Left renal cortex interstitium (tissue), 4 donors: ENCODE measurements at places on chromosomes 5 and 9. TPM values are rescaled to one million over a fixed set of nuclear protein-coding genes. Genes with fewer than 3 reads are reported as not detected.

GRCh38 chr5:55667938-55668337 is 44.2 kb downstream of the SLC38A9 start:
- no peak for DNase-seq

Gene SSBP2
- 88.1 TPM for polyA plus RNA-seq

DNA sequence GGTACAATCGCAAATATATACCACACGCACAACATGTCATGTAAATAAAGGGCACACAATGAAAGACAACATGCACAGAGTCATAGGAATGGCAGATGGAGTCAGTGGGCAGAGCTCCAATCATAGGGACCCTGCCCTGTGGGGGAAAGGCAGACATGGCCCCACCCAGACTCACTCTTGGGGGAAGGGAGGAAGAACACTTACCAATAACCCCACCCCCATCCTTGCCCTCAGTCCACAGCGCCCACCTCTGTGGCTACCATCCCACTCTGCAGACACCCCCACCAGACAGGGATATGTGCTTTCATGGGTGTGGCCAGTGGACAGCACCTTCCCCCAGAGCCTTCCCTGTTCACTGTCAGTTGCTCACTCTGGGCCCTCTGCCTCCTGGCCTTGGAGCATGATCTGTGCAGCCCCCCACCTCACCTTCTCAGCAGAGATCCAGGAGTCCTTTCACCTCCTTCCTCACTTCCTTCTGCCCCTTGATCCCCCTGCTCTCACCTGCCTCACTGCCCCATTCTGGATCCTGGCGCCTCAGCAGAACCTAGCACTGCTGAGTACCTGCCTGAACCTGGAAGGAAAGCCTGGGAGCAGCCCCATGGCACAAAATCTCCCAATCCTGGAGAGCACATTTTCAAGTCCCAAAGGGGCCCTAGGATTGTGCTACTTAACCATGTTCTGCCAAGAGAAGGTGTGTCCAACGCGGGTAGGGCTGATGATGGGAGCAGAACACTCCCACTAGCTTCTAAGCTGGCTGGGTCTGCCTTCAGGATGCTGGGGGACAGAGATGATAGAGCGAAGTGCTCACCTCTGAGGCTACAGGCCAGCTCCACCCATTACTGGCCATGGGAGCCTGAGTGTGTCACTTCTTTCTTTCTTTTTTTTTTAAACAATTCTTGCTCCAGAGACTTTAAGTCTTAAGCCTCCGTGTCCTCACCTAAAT is 1.5 kb upstream of the PHF19 start:
- DNase-seq, result no peak

Gene RANBP3L
- 9.1 TPM for polyA plus RNA-seq

- no peak for DNase-seq
These were observed 132.4 kb downstream of the GCNT1 start for GRCh38 chr9:76591256-76591950.

GRCh38 chr5:111976705-111977435 is 219.9 kb upstream of the NREP start:
- no peak for DNase-seq

DNA sequence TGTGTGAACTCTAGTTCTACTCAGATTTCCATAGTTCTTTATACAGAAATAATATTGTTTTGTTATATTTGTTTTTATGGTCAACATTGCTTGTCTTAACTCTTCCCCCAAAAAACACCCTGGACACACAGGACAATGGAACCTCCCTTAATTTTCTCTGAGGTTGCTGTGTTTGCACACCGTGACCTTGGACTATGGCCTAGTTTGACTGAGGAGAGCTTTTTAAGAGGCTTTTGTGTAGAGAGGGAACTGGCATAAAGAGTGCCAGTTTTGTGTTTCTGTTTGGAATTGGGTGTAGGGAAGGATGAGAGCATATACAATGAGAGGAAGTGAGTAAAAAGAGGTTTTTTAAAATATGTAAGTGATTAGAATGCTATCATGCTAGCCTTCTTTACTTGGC is 101.1 kb upstream of the MEF2C start:
- DNase-seq, result no peak

DNA sequence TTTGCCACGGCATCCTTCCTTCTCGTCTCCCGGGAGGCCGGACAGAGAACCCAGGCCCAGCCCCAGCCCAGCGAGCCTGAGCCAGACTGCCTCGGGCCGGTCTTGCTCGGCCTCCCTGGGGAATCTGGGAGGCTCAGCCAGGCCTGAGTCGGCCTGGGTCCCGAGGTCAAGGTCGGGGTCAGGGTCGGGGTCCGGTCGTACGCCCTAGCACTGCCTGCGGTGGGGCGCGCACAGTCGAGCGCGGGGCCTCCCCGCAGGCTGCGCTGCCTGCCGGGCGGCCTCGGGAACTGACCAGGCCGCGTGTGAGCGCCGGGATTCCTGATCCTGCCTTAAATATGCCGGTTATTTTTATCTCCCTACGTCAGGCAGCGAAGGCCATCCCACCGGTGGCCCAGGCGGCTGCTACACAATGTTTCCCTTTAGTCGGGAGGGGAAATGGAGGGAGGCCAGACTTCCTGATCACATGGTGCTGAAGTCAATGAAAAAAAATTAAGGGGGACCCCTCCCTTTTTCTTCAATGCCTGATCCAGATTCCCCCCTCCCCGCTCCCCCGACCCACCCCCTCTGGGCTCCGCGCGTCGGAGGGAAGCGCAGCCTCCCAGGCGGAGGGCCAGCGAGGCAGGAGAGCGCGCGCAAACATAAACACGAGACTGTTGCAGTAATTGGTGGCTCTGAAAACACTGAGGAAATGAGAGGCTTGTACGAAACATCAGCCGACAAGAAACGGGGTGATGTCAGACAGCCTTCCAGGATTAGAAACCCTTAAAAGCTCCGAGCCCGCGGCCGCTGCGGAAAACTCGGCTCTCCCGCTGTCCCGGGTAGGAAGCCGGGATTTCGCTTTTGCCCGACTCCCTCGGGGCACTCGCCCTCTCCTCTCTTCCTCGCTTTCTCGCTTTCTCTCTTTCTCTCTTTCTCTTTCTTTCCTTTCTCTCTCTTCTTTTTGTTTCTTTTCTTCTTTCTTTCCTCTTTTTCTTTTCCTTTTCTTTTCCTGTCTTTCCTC is 148.2 kb upstream of the KLF4 start:
- DNase-seq, result peak; percentile 68

DNA sequence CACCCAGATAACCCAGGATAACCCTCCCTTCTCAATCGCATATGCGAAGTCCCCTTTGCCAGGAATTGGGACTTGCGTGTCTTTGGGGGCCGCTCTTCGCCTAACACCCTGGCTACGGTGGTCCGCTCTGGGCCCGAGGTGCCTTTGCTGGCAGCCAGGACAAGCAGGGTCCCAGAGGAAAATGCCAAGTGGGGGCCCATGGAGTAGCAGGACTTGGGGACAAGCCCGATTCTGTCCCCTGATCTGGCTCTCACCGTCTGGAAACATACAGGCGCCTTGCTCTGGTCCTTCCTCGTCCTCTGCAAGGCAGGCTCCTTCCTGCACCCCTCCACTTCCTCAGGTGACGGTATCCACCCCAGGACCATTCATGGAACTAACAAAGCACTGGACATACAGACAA is 78.1 kb upstream of the UNC5A start:
- DNase-seq, result no peak

GRCh38 chr9:124254261-124254682 is 3.5 kb upstream of the NEK6 start:
- no peak for DNase-seq

Gene PCDHGB3
- polyA plus RNA-seq, result 2.5 TPM

- no peak for DNase-seq
These were observed 154.8 kb downstream of the RAB3C start for GRCh38 chr5:58737671-58738070.

DNA sequence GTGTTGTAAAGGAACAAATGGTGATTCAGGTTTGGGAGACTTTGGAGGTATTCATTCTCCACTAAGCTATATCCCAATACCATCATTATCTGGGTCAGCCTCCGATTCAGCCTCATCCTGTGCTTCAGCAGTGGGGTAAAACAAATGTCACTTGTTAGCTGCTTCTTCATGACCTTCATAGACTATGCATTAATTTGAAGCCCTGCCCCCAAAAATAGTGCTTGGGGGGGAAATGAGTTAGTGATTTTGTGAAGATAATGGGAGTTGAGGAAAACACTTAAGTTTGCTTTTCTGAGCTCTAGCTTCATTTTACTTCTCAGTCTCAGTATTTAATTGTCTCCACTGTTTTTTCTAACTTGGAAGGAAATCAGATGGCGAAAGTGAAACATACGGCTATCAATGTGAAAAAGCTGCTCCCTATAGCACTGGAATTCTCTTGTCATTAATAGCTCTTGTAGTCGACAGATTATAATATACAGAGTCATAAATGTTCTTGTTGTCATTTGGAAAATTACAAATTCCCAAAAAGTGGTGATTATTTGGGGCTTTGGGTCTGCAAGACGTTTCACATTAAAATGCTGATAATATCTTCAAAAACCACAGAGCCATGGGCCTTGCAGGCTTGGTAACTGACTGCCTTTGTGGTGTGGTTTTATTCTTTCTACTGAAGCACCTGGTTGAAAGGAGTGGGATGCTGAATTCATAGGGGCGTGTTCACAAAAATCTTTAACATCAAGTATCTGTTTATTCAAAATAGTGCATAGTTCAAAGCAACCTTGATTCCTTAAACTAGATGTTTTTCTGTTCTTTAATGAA is 40.0 kb downstream of the PIK3R1 start:
- DNase-seq, result no peak
